ENCODE measurements at places on chromosomes 6 and 20. TPM values are rescaled to one million over a fixed set of nuclear protein-coding genes. Genes with fewer than 3 reads are reported as not detected.

The DDX43 gene
- 1.2 TPM for polyA plus RNA-seq

The WFDC10B gene
- not detected for polyA plus RNA-seq

The TREML2 gene
- 3.7 TPM for polyA plus RNA-seq

GRCh38 chr6:39295611-39296011 is 18.6 kb downstream of the KCNK17 start:
- H3K4me1 ChIP-seq = no peaks in the 10 kb centered on the region
- H3K4me3 ChIP-seq = no peak overlapping the region
- DNase-seq = no peak
- H3K27ac ChIP-seq = no peak overlapping the region
